Fibroblast of pulmonary artery (primary cell): ENCODE measurements at places on chromosomes 7 and 10.
A peak's percentile ranks its signal among the peaks of the same experiment; 100 is the strongest.

GRCh38 chr10:109920016-109920415, 3.3 kb downstream of the XPNPEP1 start:
- DNase-seq: no peak

DNA sequence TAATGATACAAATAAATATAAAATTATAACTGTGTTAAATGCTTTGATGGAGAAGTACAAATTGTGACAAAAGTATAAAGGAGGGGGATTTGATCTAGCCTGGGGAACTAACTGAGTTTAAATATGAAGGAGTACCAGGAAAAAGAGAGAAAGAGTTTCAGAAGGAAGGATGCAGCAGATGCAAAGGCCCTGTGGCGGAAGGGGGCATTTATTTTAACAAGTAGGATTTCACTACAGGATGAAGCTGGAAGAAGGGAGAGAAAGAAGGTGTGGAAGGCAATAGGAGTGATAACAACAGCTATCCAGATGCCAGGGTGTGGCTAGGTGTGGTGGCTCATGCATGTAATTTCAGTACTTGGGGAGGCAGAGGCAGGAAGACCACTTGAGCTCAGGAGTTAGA, 55.8 kb downstream of the AKR1B1 start:
- no peak for DNase-seq

DNA sequence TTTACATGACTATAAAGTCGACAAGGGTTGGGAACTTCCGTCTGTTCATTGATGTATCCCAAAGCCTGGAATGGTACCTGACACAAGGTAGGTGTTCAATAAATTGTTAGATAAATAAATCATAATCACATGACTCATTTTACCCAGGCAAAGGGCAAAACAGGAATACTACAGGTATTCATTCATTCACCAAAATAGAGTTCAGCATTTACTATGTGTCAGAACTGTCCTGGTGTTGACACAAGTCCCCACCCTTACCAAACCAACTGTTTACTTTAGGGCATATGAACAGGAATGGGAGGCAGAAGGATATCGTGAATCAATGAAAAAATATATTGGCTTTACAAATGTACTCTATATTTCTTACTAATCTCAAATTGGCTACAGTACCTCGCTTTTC, 666 bp upstream of the YAE1 start:
- DNase-seq: no peak

GRCh38 chr10:77172086-77172485, 465.5 kb downstream of the KCNMA1 start:
- DNase-seq: no peak

DNA sequence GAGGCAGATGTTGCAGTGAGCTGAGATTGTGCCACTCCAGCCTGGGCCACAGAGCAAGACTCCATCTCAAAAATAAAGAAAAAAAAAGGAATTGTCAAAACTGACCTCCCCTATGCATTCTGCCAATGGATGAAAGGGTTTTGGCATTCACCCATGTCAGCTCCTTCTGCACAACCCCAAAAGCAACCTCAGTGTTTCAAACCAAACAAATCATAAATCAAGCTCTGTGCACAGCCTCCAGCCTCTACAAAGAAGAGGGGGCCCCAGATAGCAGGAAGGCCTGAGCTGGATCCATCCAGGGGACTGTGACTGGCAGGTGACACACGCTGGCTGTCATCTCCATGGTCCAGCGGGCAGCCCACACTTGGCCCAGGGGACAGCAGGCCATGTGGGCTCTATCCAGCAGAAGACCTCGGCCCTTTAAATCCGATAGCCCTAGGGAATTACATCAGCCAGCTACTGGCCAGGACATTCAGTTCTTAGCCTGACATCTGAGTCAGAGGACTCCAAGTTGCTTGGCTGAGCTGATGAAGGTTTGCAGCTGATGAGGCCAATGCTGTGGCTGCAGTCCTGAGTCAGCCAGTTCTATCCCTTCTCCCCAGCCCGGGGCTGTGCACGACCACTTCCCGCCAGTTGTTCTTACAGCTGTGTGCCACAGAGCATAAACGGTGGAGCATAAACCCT, 52.0 kb upstream of the FIGNL1 start:
- peak; percentile 97 for DNase-seq

GRCh38 chr10:84331091-84331490, 2.7 kb downstream of the CCSER2 start:
- no peak for DNase-seq

DNA sequence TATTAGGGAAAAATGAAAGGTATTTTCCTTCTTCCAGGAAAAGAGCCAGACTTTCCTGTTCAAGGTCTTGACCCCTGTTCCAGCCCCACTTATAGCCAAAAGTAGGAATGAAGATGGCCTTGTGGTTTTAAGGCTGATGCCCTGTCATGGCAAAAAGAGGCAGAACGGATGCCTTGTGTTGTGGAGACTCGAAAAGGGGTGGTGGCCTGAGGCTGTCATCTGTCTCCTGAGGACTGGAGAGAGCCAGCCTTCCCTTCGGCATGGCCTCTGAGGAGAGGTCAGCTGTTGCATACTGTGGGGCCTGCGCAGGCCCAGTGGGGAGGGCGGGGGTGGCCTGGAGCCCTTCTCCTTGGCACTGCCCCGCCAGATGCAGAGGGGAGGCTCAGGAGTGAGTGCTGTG, 166.0 kb upstream of the EEPD1 start:
- no peak for DNase-seq

DNA sequence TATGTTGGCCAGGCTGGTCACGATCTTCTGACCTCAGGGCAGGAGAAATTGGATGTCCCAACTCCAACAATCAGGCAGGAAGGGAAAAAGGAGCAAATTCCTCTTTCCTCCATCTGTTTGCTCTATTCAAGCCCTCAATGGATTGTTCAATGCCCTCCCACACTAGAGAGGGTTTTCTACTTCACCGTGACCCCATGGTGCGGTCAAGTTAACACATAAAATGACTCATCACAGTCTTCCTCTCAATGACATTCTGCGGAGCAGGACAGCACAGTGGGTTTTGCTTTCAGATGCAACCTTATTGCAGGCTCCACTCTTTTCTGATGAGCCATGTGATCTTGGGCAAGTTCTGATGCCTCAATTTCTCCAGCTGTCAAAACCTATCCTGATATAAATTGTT, 364.9 kb downstream of the ANKRD30A start:
- DNase-seq: no peak

- no peak for DNase-seq
These were observed 49.0 kb downstream of the PRR15 start for GRCh38 chr7:29612596-29612995.

DNA sequence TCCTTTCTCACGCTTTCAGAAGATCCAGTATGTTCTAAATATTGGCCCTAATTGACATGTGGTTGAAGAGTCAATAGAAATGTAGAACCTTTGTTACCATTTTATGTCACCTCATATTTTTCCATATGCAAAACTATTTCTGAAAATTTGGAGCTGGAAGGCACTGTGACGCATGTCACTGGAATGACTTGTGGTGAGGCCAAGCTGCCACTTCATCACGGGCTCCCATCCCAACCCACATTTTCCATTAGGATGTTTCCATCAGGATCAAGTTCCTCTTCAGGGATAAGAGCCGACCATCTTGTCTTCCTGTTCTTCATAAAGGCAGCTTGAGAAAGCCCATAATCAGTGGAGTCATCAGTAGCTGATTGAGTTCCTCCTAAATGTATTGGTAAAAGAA, 1241.7 kb downstream of the GATA3 start:
- no peak for DNase-seq

- no peak for DNase-seq
These were observed 240.5 kb downstream of the ETV1 start for GRCh38 chr7:13748998-13749397.

DNA sequence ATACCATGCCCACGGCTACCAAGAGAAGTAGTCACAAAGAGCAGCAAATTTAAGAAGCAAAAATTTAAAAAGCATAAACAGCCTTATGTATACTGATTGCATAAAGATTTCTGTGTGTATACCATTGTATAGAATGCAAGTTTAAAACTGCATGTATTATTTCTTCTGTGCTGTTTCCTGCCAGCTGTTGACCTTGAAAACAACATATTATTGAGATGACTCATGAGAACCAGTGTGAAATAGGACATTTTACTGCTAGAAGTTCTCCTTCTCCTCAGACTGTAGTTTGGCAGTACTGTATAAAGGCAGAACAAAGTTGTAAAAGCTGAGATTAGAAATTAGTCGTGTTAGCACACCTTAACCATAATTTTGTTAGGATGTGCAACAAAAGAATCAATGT, 42.3 kb upstream of the SGCE start:
- DNase-seq: peak; percentile 91

DNA sequence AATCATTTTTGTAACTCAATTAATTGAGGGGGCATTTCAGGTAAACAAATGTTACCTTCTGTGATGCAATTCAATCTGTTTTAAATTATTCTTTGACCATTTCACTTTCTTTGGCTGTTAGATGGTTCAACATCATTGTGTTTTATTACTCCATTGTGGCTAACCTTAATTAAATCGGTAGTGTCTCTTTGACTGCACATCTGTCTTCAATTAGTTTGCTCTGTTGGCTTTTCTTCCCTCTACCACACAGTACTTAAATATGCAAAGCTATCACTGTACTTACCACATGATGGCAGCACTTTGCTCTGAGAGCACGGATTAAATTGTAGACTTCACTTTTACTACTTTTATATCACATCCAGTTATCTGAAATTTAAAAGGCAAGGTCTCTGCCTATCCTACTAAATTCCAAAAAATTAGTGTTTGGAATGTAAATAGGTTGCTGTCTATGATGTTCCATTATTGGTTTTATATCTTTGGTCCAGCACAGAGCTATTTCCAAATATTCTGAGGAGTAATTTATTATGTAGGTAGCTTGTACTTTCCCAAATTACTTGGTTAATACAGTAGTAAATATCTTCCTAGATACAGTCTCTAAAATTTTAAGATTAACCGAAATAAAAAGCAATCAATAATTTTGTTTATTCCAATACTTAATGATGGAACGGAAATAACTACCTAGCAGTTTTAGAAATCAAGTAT, 352.0 kb downstream of the PCLO start:
- peak; percentile 77 for DNase-seq

GRCh38 chr7:90551036-90551435, 45.1 kb upstream of the CDK14 start:
- DNase-seq: no peak

- no peak for DNase-seq
These were observed 163.3 kb upstream of the AKR1E2 start for GRCh38 chr10:4662576-4663161.

- no peak for DNase-seq
These were observed 133.6 kb upstream of the PRKCQ start for GRCh38 chr10:6713716-6714115.

- no peak for DNase-seq
These were observed 197.5 kb downstream of the ZNF438 start for GRCh38 chr10:30834153-30834552.

DNA sequence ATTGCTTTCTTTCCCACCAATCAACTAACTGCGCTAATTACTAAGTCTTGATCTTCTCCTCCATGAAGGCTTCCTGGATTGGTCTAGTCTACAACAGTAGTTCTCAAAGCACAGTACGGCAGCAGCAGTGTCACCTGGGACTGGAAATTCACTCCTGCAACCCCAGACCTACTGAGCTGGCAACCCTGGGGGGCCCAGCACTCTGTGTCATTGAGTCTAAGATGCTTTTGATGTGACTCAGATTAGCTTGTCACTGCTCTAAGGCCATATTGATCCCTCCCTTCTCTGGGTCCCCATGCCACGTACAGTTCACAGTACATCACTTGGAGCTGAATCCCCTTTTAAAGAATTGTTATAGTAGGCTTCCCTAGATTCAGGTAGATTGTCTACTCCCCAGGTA, 65.7 kb upstream of the KMT2C start:
- no peak for DNase-seq

- no peak for DNase-seq
These were observed 204.6 kb downstream of the GLRX3 start for GRCh38 chr10:130340816-130341215.

- no peak for DNase-seq
These were observed 121.1 kb upstream of the CDC14C start for GRCh38 chr7:48803250-48803649.

GRCh38 chr7:145951566-145951965, 165.0 kb upstream of the CNTNAP2 start:
- DNase-seq: no peak

DNA sequence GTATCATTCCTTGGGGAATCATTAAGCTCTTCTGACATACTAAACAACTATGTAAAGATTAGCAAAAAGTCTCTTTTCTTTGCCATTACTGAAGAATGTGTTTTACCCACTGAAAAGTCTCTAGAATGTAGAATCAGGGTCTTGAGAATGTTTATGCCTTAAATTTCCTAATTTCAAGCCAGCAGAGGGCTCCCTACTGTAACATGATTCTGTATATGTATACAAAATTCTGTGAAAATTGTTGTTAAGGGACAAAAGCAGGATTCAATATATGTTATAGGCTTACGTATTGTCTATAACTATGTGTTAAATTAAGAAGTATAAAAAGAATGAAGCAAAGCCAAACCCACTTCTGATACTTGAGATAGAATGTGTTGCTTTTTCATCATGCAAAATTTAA, 296.9 kb upstream of the DGKB start:
- peak; percentile 29 for DNase-seq

GRCh38 chr10:102605712-102606111, 38.6 kb upstream of the TRIM8 start:
- no peak for DNase-seq

DNA sequence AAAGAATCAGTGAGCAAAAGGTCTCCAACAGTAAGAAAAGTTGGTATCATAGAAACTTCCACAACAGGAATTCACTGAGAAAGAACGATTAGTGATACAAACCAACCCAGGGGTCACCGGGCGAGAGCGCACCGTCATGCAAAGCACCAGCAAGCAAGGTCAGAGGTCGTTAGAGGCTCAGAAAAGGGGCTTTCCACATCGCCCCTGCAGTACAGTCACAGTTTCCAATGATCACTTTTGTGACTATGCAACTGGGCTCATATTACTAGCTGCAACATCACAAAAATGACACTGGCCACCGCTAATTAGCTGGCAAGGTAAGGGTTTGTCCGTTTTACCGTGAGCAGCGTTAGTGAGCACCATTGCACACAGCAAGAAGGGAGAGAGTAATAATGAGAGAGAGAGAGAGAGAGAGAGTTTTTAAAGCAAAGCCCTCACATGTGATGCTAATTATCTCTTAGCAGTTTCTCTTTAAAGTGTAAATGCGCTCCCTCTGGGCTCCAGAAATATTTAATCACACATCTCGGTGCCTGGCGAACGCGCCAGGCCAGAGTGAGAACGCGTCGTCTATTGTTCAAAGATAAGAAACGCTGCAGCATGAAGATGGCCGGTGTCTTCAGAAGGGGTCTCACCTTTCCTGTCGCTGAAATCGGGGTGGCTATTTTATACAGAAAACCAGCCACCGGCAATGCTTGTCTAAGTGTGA, 237.5 kb downstream of the DNAJB6 start:
- no peak for DNase-seq

DNA sequence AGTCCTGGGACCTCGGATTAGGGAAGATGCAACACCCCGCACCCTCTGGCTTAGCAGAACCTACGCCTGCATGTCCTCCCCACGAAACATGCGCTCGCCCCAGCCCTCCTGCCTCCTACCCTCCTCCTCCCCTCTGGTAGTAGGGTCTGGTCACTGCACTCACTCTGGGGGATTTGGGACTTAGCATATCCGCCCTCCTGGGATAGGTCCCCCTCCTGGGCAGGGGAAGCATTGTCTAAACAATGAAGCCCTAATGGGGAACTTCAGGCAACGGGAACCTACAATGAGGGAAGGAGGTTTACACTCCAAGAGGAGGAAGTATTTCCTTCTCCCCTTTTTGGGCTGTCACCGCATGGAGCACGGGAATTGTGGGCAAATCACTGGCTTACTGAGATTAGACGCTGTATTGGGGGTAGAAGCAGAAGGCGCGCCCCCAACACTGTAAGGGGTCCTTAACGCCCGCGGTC, 892 bp downstream of the CRHR2 start:
- no peak for DNase-seq

GRCh38 chr7:143514487-143514886, 36.8 kb downstream of the TAS2R41 start:
- no peak for DNase-seq
